ENCODE measurements at places on chromosomes 16 and 17. TPM values are rescaled to one million over a fixed set of nuclear protein-coding genes. Genes with fewer than 3 reads are reported as not detected.
A peak's percentile ranks its signal among the peaks of the same experiment; 100 is the strongest.

DNA sequence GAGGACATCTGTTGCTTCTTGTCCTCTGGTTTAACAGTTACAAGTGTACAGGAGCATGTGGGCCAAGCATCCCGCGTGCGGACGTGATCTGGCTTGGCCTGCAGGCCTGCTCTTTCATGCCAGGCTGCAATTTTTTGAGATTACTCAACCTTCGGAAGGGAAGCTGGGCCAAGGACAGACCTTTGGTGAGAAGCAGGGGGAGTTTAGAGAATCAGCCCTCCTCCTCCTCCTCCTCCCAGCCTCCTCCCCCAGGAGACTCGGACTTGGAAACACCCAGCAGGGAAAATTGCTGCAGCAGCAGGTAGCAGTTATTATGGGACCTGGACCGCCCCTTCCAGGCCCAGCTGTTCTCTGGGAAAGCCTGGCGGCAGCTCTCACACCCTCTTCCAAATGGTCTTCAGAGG lies 5.1 kb upstream of the KLHL36 start:
- peaks cover 47% of the 10 kb centered on the region for H3K4me1 ChIP-seq
- H3K27ac ChIP-seq, result no peak overlapping the region
- H3K36me3 ChIP-seq, result peaks cover 5% of the 10 kb centered on the region
- DNase-seq, result no peak
- H3K27me3 ChIP-seq, result peaks cover 25% of the 10 kb centered on the region

- H3K27me3 ChIP-seq, result peaks cover 35% of the 10 kb centered on the region
- no peak overlapping the region for H3K27ac ChIP-seq
- no peak for DNase-seq
- H3K4me1 ChIP-seq, result peaks cover 22% of the 10 kb centered on the region
These were observed 3.3 kb downstream of the ITGA2B start for GRCh38 chr17:44386182-44386525.

- no peak for DNase-seq
- H3K4me3 ChIP-seq, result no peak overlapping the region
- peaks cover 4% of the 10 kb centered on the region for H3K4me1 ChIP-seq
- H3K27ac ChIP-seq, result no peak overlapping the region
These were observed 13.1 kb downstream of the FOXN1 start for GRCh38 chr17:28519236-28519635.

DNA sequence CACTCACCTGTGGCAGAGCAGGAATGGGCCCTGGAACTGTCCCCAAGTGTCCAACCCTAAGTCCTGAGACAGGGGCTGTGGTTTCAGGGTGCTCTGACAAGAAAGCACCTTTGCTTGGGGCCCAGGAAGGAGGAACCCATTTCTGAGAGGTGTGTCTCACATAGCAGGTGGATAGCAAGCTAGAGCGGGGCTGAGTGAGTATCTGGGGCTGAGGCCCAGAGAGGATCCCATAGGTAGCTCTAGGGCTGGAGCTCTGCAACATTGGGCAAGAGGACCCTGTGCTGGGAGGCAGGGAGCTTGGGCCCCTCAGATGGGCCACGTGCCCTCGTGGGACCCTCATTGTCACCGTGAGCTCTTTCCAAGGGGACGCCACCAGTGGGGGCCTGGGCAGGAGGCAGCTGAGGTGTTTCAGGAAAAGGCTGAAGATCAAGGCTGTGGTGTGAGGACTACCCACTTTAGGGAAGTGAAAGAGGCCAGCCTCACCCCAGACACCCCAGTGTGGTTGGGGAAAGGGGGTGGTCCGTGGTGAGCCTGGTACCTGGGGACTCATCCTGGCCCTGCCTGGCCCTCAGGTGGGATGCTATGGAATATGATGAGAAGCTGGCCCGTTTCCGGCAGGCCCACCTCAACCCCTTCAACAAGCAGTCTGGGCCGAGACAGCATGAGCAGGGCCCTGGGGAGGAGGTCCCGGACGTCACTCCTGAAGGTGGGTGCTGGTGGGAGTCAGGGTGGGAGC lies 5.3 kb downstream of the DEF8 start:
- no peak for DNase-seq
- no peaks in the 10 kb centered on the region for H3K27me3 ChIP-seq
- H3K4me1 ChIP-seq, result peaks cover 6% of the 10 kb centered on the region

- no peaks in the 10 kb centered on the region for H3K27me3 ChIP-seq
- H3K4me1 ChIP-seq, result no peaks in the 10 kb centered on the region
- H3K4me3 ChIP-seq, result no peak overlapping the region
- no peak for DNase-seq
- H3K36me3 ChIP-seq, result peaks cover 6% of the 10 kb centered on the region
These were observed 61.5 kb downstream of the SLC39A11 start for GRCh38 chr17:73030995-73031394.

GRCh38 chr17:78965491-78965924 lies 14.2 kb downstream of the LGALS3BP start:
- DNase-seq, result no peak
- H3K4me1 ChIP-seq, result peaks cover 4% of the 10 kb centered on the region
- no peak overlapping the region for H3K4me3 ChIP-seq
- no peak overlapping the region for H3K27ac ChIP-seq

DNA sequence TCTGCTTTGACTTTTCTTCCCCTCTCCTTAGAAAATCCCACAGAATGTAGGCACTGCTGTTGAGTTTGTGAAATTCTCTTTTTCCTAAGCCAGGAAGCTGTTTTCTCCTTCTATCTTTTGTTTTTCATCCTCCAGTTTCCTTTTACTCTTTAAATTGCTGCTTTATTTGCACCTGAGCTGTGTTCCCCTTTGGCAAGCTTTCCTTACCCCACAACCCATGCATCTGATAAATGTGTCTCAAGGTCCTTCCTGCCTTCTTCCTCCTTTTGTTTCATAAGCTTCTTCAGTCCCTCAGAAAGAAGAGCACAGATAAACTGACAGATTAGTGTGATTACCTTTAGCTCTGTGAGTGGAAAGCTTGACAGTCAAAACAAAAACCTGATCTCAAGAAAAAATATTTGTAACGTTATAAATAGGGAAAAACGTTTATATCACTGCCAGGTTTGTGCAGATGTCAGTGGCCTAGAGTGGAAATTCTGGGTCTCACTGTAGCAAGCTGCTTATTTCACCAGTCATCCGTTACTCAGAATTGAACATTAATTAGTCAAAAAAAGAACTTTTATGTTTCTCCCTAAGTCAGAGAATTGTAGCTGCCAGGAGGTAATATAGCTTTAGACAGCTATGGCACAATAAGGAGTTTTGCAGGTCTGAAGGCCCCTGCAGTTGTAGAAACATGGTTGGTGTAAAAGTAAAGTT lies 23.6 kb downstream of the GSDMB start:
- H3K36me3 ChIP-seq, result peaks cover 3% of the 10 kb centered on the region
- peaks cover 11% of the 10 kb centered on the region for H3K27me3 ChIP-seq
- H3K4me3 ChIP-seq, result no peak overlapping the region
- DNase-seq, result no peak
- peaks cover 10% of the 10 kb centered on the region for H3K4me1 ChIP-seq

GRCh38 chr17:30530346-30531025 lies 53.3 kb downstream of the GOSR1 start:
- H3K27ac ChIP-seq, result no peak overlapping the region
- DNase-seq, result no peak
- no peak overlapping the region for H3K4me3 ChIP-seq
- H3K36me3 ChIP-seq, result no peaks in the 10 kb centered on the region
- H3K4me1 ChIP-seq, result no peaks in the 10 kb centered on the region

- H3K27me3 ChIP-seq, result no peaks in the 10 kb centered on the region
- no peak overlapping the region for H3K4me3 ChIP-seq
- H3K4me1 ChIP-seq, result no peaks in the 10 kb centered on the region
- H3K36me3 ChIP-seq, result peaks cover 2% of the 10 kb centered on the region
- DNase-seq, result no peak
These were observed 132.5 kb upstream of the PLCG2 start for GRCh38 chr16:81646561-81646960.

Gene MT4
- total RNA-seq, result not detected

DNA sequence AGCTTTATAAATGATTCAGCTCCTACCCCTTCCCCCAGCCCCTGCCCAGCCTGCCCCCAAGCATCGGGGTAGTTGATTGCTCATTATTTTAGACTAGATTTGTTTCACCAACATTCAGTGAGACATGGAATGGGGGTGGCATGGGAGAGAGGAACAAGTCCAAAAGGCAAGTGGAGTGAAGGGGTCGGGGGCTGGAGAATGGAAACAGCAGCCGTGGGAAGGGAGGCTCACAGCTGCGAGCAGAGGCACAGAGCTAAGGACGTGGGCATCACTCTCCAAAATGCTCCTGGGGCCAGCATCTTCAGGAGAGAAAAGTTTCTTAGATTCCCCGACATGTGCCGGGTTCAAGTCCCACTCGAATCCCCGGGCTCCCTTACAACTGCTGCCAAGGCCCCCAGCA lies 19.3 kb downstream of the PIPOX start:
- H3K27me3 ChIP-seq, result no peaks in the 10 kb centered on the region
- H3K4me1 ChIP-seq, result no peaks in the 10 kb centered on the region
- no peak for DNase-seq
- H3K4me3 ChIP-seq, result no peak overlapping the region
- H3K27ac ChIP-seq, result no peak overlapping the region
- H3K36me3 ChIP-seq, result no peaks in the 10 kb centered on the region

DNA sequence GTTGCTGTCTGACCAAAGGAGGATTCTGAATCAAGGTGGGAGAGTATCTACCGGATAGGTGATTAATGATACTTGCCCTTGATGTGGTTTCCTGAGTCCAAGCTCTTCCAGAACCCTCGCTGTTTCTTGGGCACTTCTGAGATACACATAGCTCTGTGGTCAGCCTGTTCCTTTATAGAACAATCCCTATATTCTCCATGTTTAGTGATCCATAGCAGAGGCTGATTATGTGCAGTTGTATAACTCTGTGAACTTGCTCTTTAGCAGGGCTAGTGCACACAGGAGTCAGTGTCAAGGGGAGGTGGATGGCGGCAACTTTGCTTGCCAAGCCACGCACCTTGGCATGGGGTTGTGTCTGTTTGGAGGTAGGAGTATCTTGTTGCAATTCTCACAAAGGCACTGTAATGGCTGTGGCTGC lies 36.1 kb downstream of the ARL4D start:
- H3K27me3 ChIP-seq, result peaks cover 33% of the 10 kb centered on the region
- no peak for DNase-seq
- no peak overlapping the region for H3K27ac ChIP-seq
- no peaks in the 10 kb centered on the region for H3K36me3 ChIP-seq
- H3K4me3 ChIP-seq, result no peak overlapping the region

DNA sequence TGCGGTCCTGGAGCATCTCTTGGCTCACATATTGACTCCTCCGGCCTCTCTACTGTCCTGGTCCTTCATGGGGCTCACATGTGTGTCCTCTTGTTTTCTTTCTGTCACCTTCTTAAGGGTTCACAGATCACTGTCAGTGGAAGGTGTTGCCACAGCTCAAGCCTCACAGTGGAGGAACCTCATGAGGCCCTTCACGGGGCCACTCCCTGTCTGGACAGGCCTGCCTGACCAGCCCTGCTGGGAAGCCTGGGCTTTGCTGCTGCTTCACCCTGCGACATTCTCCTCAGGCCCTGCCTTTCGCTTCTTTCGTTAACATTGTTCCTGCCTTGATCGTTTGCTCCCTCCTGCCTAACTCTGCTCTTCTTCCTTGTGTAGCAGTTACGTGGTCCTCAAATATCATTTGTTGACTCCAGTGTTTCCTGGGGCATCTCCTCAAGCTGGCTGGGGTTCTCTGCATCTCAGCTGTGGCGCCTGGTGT lies 55.9 kb downstream of the WDR45B start:
- peak overlapping the region; percentile 95 for H3K27ac ChIP-seq
- peaks cover 23% of the 10 kb centered on the region for H3K36me3 ChIP-seq
- DNase-seq, result no peak
- H3K4me3 ChIP-seq, result peak overlapping the region; percentile 72

DNA sequence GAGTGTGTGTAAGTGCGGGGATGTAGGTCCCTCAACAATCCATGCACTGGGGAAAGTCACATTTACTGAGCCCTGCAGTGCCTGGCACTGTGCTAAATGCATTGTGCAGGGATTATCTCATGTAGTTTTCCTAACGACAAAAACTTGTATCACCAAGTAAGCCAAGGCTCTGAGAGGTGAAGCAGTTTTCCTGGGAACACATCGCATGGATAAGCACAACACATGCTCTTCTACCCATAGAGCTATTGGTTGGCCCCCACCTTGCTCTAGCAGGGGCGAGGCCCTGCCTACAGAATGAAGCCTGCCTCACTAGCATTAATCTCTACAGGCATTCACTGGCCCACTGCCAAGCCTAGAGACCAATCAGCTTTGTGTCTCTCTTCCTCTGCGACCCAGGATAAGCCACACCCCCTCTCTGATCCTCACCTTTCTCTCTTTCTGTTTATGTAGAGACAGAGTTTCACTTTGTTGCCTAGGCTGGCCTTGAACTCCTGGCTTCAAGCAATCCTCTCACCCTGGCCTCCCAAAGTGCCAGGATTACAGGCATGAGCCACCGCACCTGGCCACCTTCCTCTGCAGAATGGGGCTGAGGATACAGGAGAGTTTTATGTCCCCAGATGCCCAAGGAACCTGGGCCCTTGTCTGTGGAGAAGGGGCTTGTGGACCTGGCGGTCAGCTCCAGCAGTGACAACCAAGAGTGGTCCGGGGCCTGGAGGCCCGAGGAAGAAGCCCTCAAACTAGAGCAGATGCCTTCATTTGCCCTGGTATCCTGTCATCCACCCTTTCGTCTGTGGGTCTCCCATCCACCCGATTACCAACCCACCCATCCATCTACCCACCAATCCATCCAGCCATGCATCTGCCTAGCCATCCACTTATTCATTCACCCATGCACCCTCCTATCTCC lies 12.8 kb downstream of the CDH16 start:
- H3K4me1 ChIP-seq, result peaks cover 12% of the 10 kb centered on the region
- peaks cover 2% of the 10 kb centered on the region for H3K27me3 ChIP-seq
- H3K36me3 ChIP-seq, result no peaks in the 10 kb centered on the region
- no peak overlapping the region for H3K4me3 ChIP-seq

- H3K4me1 ChIP-seq, result no peaks in the 10 kb centered on the region
- no peaks in the 10 kb centered on the region for H3K27me3 ChIP-seq
- no peak overlapping the region for H3K4me3 ChIP-seq
- no peaks in the 10 kb centered on the region for H3K36me3 ChIP-seq
These were observed 129.0 kb downstream of the CCDC144A start for GRCh38 chr17:16818821-16819683.

DNA sequence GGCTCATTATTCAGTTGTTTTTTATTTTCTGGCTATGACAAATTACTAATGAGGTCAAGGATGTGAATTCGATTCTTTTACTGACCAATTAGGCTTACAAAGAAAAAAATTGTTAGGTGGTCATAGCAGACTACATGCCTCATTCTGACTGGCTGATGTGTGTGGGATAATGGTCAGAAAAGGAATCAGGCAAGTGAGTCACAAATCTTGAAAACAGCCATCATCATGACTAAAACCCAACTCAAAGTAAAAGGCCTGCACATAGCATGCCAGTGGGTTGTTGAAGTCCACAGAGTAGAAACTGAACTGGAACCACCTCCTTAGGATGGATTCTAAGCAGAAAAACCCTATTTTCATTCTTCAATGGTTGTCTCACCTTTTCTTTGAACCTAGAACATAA lies 8.6 kb downstream of the RPGRIP1L start:
- no peaks in the 10 kb centered on the region for H3K27me3 ChIP-seq
- H3K4me1 ChIP-seq, result no peaks in the 10 kb centered on the region

Gene NSMCE1
- total RNA-seq, result 95.8 TPM

All from activated CD4-positive, alpha-beta T cell treated with anti-CD3 and anti-CD28 coated beads, Interleukin-2, amount 10 ng/mL, durations not matched to agents 7 days and 5 days (primary cell).